GM12878 (cell line): ENCODE measurements at places on chromosomes 5 and 9.

- H3K27ac ChIP-seq, result peak overlapping the region; percentile 27
- H3K27me3 ChIP-seq, result no peaks in the 10 kb centered on the region
- DNase-seq, result peak; percentile 32
- H3K4me1 ChIP-seq, result peaks cover 10% of the 10 kb centered on the region
- H3K36me3 ChIP-seq, result no peaks in the 10 kb centered on the region
- 0 out of 2 replicates have a peak overlapping the region, but pooled peaks have one; percentile 7 for H3K4me3 ChIP-seq
Observed at GRCh38 chr5:93078082-93079038, 502.7 kb downstream of the NR2F1-AS1 start.

DNA sequence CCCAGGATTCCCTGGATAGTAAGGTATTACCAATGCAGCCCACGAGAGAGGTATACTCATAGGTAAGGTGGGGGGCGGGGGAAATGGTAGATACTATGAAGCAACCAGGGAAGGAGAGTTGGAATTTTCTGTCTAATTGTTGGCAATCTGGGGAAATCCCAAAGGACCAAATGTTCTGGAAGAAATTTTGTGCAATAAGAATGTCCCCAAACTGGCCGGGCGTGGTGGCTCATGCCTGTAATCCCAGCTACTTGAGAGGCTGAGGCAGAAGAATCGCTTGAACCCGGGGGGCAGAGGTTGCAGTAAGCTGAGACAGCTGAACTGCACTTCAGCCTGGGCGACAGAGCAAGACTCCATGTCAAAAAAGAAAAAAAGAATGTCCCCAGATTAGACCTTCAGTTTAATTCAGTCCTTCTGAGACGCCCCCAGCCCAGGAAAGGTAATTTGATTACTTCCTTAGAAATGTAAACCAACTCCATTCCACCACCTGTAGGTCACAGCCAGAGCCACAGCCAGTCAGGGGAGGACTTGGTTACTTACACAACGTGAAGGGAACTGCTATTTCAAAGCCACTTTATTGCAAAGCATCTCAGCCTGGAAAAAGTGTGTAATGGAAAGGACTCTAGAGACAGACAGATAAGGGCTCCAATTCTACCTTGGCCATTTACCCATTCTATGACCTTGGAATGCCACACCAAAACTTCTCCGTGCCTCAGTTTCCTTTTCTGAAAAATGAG, 50.0 kb upstream of the KLF4 start:
- no peaks in the 10 kb centered on the region for H3K36me3 ChIP-seq
- no peaks in the 10 kb centered on the region for H3K27me3 ChIP-seq
- H3K27ac ChIP-seq, result no peak overlapping the region
- no peaks in the 10 kb centered on the region for H3K4me1 ChIP-seq

- H3K27me3 ChIP-seq, result no peaks in the 10 kb centered on the region
- no peaks in the 10 kb centered on the region for H3K4me1 ChIP-seq
- H3K36me3 ChIP-seq, result no peaks in the 10 kb centered on the region
Observed at GRCh38 chr9:12764150-12764549, 10.7 kb upstream of the LURAP1L start.

- H3K4me1 ChIP-seq, result peaks cover 15% of the 10 kb centered on the region
- no peak overlapping the region for H3K27ac ChIP-seq
- DNase-seq, result peak; percentile 52
- H3K4me3 ChIP-seq, result peak overlapping the region; percentile 2; the same call in 1 of the 2 replicates
- no peaks in the 10 kb centered on the region for H3K36me3 ChIP-seq
Observed at GRCh38 chr9:126471084-126471624, 142.6 kb upstream of the LMX1B start.

DNA sequence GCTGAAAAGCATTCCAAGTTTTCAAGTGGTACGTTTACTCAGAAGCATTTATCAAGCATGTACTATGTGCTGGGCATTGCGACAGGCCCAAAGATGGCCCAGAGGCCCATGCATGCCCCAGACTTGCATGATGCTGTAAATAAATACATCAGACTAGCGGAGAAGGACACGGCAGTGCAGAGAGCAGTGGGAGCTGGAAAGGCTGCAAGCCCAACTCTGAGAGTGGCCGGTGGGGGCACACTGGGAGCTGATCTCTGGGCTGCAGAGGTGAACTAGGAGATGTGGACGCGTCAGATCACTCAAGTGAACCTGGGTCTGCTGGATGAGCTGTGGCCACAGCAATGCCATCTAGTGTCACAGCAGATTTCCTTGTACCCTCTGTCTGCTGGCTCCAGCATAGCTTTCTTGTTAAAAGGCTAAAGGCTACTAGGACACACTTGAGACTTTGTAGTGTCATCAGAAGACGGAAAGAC, 246.9 kb downstream of the FANCC start:
- no peak overlapping the region for H3K27ac ChIP-seq
- no peaks in the 10 kb centered on the region for H3K4me1 ChIP-seq
- H3K27me3 ChIP-seq, result no peaks in the 10 kb centered on the region
- no peak for DNase-seq
- H3K4me3 ChIP-seq, result no peak overlapping the region
- peaks cover 2% of the 10 kb centered on the region for H3K36me3 ChIP-seq

GRCh38 chr5:112634796-112635195, 102.9 kb upstream of the APC start:
- H3K4me3 ChIP-seq, result no peak overlapping the region
- no peaks in the 10 kb centered on the region for H3K27me3 ChIP-seq

GRCh38 chr9:128114326-128115186, 13.0 kb downstream of the PTGES2 start:
- H3K36me3 ChIP-seq, result peaks cover 4% of the 10 kb centered on the region; the same call in 1 of the 2 replicates
- H3K27ac ChIP-seq, result peak overlapping the region; percentile 61
- no peak overlapping the region for H3K4me3 ChIP-seq
- H3K27me3 ChIP-seq, result no peaks in the 10 kb centered on the region
- peaks cover 23% of the 10 kb centered on the region for H3K4me1 ChIP-seq

GRCh38 chr5:38794986-38795385, 50.8 kb upstream of the OSMR start:
- no peak overlapping the region for H3K27ac ChIP-seq
- no peaks in the 10 kb centered on the region for H3K27me3 ChIP-seq
- no peak for DNase-seq
- no peaks in the 10 kb centered on the region for H3K36me3 ChIP-seq
- H3K4me3 ChIP-seq, result no peak overlapping the region

GRCh38 chr5:124104344-124104743, 592.4 kb downstream of the CSNK1G3 start:
- no peak overlapping the region for H3K27ac ChIP-seq
- no peaks in the 10 kb centered on the region; the same call in 1 of the 2 replicates for H3K27me3 ChIP-seq
- no peak overlapping the region for H3K4me3 ChIP-seq
- no peak for DNase-seq
- no peaks in the 10 kb centered on the region for H3K4me1 ChIP-seq

GRCh38 chr5:75869891-75870290, 152.7 kb upstream of the POC5 start:
- H3K27me3 ChIP-seq, result no peaks in the 10 kb centered on the region
- H3K4me3 ChIP-seq, result no peak overlapping the region
- no peak overlapping the region for H3K27ac ChIP-seq
- no peaks in the 10 kb centered on the region for H3K36me3 ChIP-seq
- no peak for DNase-seq
